Tibial artery (tissue), 4 donors: ENCODE measurements at places on chromosomes 12 and 14.

DNA sequence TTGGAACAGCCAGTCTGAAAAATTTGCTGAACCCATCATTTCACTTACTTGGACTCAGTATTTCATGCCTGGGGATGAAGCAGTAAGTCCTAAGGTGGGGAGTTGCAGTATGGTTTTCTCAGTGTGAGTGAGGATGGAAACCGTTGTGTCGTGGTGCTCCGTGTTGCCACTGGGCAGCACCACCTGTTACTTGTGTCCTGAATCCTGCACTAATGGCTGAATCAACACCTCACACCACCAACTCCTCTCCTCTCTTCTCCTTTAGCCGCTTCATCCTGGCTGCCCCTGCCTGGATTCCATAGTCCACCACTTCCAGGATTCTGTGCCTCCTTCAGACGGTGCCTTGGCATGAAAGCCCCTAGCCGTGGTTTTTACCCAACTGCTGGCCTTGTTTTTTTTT lies 3.0 kb upstream of the EP400 start:
- no peak for DNase-seq

DNA sequence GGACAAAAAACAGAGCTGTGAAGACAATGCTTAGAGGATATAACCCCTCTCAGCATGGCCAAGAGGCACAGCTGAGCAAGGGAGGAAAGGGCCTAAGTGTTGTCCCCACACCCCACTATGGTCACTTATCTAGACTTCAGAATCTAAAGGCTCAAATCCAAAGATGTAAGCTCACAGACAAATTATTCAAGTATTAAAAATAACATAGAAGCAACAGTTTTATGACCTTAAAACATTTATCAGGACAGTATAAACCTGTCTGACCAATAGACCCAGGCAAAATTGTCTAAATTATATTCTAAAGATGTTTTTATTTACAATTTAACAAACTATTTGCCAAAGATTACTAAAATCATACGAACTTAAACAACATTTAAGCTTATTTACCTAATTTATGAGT lies 28.1 kb upstream of the PRICKLE1 start:
- DNase-seq: no peak

DNA sequence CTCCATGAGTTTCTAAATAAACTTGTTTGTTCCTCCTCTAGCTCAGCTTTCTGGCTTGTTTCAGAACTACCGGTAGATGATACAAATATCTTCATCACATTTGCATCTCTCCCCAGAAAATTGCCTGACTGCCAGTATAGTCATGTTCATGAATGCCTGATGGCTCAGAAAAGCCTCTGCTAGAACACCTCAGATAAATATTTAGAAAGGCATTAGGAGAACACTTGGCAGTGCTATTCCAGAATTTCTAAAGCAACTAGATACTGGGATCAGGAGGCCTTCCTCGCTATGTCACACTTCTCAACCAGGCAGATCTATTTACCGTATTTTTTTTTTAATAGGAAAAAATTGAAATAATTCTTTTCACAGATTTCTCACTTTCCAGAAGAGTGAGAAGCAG lies 32.3 kb upstream of the KRAS start:
- DNase-seq: no peak

DNA sequence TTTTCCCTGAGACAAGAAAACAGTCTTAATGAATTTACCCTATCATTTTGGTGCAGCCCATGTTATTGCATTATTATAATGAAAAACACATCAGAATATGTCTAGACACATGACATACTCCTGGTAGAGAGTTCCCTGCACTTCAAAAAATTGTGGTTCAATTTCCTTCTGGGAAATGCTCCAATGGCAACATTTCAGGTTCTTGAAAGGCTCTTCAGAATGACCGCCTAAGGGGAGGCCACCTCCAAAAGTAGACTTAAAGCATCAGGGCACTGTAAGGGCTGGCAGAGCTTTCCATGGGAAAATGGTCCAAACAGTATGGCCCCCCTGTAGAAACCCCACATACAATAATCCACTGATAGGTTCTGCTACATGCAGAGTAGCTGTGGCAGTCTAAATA lies 110.7 kb downstream of the SLC25A21 start:
- no peak for DNase-seq

DNA sequence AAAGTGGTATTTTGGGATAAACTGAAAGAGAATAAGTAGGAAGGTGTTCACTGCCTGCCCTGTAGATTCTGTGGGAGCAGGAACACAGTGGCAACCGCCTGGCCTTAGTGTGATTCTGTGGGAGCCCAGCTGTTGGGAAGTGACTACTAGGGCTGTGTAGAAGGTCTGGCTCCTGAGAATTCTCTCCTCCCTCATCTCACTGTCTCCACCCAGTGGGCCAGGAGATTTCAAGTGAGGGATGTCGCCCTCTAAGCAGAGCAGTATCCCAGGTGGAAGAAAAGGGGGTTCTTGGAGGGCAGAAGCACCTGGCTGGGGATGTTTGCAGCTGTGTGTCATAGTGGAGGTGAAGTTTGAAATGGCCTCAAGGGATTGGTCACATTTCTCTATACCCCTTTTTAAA lies 113.7 kb downstream of the TBC1D30 start:
- no peak for DNase-seq

DNA sequence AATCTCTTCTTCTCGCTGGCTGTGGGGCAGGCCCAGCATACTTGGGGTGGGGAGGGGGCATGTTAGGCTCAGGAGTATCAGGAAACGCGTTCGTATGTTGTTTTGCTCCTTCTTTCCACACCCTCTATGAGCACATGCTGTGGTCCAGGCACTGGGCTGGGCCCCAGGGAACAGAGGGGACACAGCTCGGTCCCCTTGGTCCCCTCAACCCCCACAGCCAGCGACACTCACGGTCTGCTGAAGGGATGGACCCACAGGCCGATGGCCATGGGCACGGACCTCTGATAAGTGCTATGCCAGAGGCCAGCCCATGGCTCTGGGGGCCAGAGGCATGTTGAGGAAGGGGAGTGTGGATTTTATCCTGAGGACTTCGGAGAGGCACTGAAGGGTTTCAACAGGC lies 6.2 kb downstream of the IFI27 start:
- peak; percentile 40 for DNase-seq

DNA sequence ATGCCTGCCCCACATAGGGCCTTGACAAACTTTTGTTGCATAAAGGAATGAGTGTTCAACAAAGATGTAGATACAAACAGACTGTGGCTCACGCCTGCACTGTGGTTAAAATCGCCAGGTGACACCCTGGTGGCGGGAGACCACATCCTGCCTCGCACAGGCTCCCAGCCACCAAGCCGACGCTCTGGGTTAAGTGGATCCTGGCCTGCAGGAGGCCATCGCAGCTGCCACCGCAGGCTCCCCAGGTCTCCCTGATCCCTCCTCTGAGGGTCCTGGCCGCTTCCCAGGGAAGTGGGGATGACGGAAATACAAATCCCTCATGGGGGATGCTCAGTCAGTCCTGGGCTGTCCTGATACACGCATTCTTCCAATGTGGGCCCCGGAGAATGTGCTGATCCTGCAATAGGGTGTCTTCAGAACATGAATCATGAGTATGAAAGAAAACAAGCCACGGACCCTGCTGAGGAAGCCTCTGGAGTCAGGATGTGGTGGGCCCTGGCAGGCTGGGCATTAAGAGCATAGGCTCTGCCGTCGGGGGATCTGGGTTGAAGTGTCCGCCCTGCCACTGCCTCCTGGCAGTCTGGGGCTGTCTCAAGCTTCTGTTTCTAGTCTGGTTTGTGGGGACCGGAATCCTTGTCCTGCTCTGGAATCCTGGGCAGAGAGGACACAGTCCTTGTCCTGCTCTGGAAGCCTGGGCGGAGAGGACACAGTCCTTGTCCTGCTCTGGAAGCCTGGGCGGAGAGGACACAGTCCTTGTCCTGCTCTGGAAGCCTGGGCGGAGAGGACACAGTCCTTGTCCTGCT lies 53.5 kb upstream of the BEGAIN start:
- no peak for DNase-seq

DNA sequence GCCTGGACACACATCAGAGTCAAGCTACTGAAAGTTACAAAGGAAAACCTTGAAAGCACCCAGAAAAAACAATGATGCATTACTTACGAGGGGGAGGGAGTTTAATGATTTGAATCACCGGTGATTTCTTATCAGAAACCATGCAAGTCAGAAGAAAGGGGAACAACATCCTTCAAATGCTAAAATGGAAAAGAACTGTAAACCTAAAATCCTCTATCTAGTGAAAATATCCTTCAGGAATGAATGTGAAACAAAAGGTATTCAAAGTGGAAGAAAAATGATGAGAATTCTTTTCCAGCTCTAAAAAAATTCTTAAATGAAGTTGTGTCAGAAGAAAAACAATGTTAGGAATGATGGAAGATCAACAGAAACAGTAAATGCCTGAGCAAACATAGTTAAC lies 16.8 kb downstream of the SCAF11 start:
- DNase-seq: no peak

DNA sequence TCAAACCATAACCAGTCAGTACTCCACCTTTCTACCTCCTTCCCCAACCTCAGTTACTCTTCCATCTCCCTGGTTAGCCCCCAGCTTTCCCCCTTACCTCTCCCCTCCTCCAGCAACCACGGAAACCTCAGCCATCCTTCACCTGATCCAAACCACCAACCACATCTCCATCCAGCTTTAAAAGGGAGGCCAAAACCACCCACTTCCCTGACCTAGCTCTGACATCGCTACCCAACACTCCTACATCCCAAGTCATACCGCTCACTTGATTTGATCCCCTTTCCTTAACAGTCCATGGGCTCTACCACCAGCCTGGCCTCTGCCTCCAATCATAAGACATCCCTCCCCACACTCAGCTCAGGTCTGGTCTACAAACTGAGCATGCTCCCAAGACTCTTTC lies 1.5 kb downstream of the RAB35 start:
- DNase-seq: no peak

GRCh38 chr12:66092559-66093269 lies 37.8 kb downstream of the LLPH start:
- DNase-seq: no peak

- DNase-seq: no peak
Observed at GRCh38 chr14:91689608-91690007, 42.3 kb downstream of the CATSPERB start.

GRCh38 chr12:48980953-48981756 lies 3.0 kb downstream of the WNT1 start:
- DNase-seq: no peak

GRCh38 chr12:89573051-89573810 lies 47.4 kb upstream of the POC1B start:
- DNase-seq: no peak

DNA sequence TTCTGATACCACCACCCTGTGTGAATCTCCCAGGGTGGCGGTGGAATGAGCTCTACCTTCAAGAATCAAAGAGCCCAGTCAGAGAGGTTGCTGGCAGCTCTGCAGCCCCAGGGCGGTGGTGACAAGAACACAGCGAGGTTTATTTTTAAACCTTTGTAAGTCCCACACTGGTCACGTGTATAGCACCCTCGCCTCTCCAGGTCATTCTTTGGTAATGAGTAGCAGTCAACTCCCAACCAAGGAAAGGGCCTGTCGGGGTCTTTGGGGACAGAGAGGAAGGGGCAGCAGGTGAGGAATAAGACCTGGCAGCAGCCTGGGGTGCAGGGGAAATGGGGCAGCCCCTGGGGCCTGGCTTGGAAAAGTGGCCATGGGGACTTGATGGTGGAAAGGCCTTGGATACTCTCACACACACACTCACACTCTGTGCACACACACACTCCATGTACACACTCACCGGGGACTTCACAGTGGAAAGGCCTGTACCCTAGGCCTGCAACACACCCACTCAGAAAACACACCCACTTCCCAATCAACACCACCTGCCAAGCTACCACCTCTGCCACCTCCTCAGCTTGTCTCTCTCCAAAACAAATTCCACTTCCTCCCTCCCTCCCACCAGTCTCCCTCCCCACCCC lies 178.6 kb downstream of the DPF3 start:
- peak; percentile 67 for DNase-seq

GRCh38 chr12:24854908-24855307 lies 94.0 kb downstream of the BCAT1 start:
- no peak for DNase-seq

- DNase-seq: no peak
Observed at GRCh38 chr12:51868821-51869495, 18.9 kb upstream of the ANKRD33 start.

DNA sequence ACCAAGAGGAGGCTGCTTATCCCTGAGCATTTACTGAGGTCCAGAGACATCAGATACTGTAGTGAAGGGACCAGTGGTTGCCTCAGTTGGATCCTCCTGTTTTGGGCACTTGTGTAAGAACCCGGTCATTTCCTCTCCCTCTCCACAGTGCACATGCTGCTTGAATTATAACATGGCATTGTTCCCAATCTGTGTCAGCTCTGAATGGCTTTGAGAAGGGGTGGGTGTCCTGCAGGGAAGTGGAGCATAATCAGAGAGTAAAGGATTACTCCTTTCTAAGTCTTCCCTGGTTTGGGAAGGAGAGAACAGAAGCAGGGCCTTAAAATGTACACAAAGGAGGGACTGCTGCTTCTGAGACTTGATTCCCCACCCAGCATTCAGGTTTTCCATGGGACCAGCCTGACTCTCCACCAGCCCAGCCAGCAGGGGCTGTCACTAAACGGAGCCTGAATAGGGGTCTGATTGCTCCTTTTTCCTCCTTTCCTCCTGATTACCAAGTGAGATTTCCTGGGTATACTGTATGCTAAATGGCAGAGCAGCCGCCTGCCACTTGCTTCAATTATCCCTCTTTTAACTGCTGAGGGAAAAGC lies 78.4 kb downstream of the NRXN3 start:
- DNase-seq: no peak

GRCh38 chr12:75856235-75856634 lies 175.3 kb downstream of the PHLDA1 start:
- no peak for DNase-seq

- no peak for DNase-seq
Observed at GRCh38 chr14:98705871-98706300, 566.1 kb downstream of the BCL11B start.

- DNase-seq: peak; percentile 70
Observed at GRCh38 chr12:92034858-92035401, 110.7 kb downstream of the BTG1 start.

DNA sequence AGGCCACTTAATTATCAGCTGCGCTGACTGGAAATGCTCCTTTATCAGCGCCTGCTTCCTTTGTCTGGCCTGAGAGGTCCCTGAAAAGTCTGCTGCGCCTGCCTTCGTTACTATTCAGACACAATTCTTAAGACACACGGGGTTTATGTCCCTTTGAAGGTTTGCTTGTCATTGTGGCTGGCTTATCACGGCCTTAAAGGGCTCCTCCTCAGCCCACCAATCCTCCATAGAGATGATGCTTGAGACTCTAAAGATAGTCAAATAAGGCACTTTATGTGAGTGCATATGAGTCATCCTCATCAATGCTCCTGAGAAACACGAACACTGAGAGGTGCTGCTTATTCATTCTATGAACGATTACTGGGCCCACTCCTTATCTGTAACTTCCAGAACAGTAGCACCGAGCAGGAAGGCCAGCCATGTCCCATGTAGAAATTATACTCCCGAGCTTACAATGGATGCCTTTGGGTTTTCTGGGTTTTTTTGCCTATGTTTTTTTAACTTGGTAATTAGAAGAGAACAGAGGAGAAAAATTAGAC lies 1268.2 kb upstream of the TMEM132C start:
- DNase-seq: no peak

GRCh38 chr12:5388581-5389535 lies 43.0 kb upstream of the NTF3 start:
- DNase-seq: no peak

GRCh38 chr14:43147485-43147884 lies 1359.6 kb downstream of the FSCB start:
- no peak for DNase-seq
